ENCODE measurements at places on chromosomes 6 and 20.

DNA sequence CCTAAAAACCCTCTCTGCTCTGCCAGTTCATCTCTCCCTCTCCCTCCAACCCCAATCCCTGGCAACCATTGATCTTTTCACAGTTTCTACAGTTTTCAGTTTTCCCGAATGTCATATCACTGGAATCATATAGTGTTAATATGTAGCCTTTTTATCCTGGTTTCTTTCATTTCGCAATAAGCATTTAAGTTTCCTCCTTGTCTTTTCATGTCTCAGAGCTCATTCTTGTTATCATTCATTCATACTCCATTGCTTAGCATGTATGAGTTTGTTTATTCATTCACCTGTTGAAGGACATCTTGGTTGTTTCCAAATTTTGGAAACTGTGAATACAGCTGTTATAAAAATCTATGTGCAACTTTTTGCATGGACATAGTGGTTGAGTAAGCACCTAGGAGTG, 5.5 kb upstream of the PCMTD2 start:
- no peak for DNase-seq

DNA sequence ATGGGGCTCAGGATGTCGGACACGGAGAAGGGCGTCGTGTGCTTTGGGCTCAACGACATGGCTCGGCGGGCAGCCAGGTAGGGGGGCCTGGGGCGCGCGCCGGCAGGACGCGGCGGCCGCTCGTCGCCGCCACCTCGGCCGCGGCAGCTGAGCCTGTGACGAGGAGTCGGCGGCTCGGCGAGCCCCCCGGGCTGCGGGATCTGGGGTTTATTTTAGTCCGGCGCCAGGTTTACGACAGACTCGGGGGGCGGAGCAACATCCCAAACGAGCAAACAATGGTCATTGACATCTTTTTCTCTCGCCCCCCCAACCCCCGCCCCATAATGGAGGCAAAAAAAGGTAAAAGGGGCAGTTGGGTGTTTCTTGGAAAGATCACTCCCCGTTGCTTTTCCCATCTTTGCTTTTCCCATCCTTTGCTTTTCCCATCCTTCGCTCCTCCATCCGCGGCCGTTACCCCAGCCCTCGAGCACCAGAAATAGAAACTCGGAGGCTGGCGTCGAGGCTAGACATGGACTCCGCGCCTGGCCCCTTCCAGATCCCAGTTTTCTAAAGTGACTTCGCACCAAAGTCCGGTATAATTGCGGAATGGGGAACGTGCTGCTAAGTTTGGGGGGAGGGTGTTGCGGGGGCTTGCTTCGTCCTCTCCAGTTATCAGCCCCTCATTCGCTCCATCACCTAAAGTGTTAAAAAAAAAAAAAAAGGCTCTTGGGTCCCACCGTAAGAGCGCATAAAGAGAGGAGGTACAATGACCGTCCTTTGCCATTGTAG, at the start of gene NKX2-4:
TSS of gene NKX2-4 (minus strand) at position 186 of the 768 bp plus-strand sequence. CDS start at position 59, 127 bp downstream.
- DNase-seq: no peak

GRCh38 chr6:148959008-148959407, 212.2 kb downstream of the UST start:
- no peak for DNase-seq

DNA sequence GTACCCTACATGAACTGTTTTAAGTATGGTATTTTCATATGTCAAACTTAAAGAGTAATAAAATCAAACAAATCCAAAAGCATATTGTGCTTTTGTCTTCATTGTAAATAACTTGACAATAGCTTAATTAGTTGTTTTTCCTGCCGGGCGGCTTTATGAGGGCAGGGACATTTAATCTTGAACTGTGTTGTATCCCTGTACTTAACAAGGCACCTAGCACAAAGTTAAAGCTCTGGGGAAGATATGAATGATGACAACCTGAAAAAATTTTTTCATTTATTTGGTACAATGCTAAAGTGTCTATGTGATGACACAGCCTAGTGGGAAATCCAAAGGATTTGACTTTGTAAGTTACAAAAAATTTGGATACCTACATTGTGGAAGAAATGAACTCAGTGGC, 502 bp upstream of the HACE1 start:
- DNase-seq: no peak

DNA sequence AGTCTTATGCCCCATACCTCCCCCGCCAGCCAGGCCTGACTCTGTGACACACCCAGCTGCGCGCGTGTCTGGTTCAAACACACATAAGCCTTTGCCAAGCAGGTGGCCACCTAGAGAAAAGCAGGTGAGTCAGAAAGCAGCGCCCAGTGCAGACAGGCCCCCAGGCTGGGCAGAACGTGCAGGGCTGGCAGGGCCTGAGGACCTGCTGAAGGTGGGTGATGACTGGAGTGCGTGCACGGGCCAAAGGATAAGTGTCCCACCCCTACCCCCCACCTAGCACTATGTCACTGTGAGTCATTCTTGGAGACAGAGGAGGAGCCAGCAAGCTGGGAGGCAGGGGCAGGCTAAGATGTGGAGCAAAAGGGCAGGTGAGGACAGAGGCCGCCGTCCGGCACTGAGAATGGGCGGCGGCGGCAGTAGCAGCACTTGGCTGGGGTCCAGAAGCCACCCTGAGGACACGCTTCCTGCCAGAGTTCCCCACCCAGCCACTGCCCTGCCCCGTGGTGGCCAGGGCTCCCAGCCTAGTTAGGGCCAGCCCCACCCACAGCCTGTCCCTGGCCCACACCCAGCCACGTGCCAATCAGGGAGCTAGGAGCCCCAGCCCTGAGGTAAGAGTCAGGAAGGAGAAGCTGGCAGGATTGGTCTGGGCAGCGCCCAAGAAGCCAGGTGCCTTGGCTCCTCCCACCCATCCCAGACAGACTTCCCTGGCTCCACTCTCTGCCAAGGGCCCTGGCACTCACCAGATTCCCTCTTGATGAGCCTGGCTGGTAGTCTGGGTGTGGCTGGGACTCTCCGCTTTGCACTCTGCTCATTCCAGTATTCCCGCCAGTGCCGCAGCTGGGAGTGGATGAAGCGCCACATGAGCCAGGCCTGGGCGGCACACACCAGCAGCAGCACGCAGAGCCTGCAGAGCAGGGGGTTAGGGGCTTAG, 72.7 kb downstream of the TRAM2 start:
- DNase-seq: no peak

GRCh38 chr20:15673206-15673605, 900.0 kb downstream of the KIF16B start:
- no peak for DNase-seq

GRCh38 chr20:48378976-48379675, 448.7 kb downstream of the PREX1 start:
- no peak for DNase-seq

- DNase-seq: no peak
Measured at GRCh38 chr20:10316582-10316981, 98.0 kb downstream of the SNAP25 start.

- no peak for DNase-seq
Measured at GRCh38 chr6:160959726-160960435, 31.7 kb upstream of the MAP3K4 start.

- peak; percentile 59 for DNase-seq
Measured at GRCh38 chr20:35284267-35284991, at the start of gene EIF6. Gene EIF6, minus strand, starts transcription at chr20:35284772. Its CDS starts 285 bp downstream, at chr20:35284487.

DNA sequence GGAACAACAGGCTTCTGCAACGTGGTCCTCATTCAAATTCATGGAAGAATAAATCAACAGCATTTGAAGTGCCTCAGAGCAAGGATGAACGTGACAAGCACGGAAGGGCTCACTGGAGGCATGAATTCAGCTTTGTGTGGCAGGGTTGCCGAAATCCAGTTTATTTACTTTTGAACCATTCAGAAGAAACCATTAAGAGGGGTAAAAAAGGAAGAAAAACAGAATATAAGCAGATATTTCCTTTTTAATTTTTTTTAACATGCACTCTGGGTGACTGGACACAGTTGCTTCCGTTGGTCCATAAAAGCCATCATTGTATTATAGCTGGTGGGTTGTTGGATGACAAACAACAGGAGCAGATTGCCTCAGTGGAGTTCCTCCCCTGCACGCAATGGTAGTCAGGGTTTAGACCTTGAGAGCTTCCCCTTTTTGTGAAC, 17.3 kb upstream of the SNRPB2 start:
- no peak for DNase-seq

DNA sequence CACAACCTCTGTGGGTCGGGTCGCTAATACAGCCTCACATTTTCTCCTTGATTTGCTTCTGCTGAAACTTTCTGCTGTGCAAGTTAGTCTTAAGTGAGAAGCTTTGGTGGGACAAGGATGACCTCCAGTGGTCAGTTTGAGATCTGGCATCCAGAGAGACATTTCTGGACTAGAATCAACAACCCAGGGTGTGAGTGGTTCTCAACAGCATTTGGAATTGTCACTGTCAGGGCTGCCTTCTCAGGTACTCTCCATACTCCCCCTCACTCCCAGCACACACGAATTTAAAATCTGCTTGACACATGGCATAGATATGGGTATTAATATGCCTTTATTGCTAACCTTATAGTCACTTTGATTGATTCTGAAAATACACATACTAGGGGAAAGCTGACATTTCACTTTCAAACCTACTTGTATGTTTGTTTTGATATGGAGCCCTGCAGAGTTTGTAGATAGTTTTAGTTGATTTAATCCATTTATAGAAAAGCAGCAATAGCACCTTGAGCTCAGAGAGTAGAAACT, 13.2 kb downstream of the OTOR start:
- DNase-seq: no peak

DNA sequence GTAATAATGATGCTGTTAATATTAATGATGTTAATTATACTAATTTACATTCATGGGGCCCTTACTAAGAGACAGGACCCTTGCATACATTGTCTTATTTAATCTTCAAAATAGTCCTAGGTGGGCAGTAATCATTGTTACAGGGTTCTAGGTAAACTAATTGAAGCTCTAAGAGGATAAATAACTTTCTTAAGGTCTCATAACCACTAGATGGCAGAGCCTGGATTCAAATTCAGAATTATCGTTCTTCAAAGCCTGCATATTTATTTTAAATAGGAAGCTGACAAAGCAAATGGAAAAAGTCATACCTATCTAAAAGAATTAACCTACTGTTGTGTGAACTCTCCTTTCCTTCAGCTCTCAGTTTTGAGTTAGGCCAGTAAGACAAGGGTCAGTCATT, 23.5 kb downstream of the PTCHD4 start:
- no peak for DNase-seq

DNA sequence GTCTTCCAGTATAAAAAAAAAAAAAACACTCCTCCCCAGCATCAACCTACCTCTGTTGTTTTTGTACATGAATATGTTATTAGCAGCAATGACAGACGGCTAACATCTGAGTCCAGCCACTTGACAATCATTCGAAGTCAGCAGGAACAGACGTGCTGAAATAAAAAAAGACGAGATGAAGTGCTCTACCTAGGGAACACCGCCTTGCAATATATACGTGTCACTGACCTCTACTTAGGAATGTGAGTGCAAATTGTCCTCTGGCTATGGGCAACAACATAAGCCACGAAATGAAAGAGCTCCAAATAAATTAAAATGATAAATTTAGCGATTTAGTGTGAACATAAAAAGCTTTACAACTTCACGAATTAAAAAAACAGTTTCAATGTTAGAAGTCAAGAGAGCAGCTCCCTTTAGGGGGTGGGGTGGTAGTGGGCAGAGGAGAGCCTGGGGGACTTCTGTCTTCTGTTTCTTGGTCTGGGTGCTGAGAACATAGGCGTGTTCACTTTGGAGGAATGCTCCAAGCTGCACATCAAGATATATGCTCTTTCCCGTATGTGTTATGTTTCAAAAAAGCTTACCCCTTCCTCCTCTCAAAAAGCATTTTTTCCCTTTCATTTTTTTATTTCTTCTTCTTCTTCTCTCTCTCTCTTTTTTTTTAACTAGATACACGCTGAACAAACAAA, 23.3 kb downstream of the EDN1 start:
- no peak for DNase-seq

- DNase-seq: no peak
Measured at GRCh38 chr20:8066662-8067061, 47.1 kb upstream of the TMX4 start.

GRCh38 chr6:80550748-80551147, 444.3 kb downstream of the BCKDHB start:
- DNase-seq: no peak

DNA sequence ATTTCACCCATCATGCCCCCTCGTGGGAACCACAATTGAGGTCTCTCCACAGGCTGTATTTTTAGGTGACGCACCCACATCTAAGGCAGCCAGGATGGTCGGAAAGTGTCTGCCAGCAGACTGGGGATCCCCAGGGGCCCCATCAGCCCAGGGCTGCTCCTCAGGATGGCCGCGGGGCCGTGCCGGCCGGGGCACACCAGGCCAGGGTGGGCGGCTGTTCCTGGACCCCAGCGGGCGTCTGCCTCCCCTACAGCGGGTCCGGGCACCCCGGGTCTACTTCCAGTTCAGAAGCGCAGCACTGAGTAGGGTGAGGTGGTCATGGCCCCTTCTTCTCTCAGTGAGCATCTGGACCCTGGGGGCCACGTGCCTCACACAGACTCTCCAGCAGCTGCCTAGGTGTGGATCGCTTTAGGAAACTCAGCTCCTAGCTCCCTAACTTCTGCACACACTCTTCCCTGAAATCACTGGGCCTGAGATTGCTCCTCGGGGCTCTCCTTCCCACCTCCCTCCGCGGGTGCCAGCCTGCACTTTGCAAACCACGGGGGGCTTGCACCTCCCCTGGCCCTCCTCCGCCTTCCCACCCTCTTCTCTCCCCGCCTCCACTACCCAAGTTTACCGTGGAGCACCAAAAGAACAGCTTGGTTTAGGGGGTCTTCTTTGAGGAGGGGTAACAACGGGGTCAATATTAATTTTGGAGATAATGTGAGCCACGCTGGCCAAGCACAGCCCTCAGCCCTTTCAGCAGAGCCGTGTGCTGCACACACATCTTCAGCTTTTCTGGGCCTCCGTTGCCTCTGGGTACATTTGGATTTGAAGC, 14.2 kb upstream of the FOXC1 start:
- DNase-seq: no peak

GRCh38 chr6:110392727-110393126, 22.6 kb downstream of the DDO start:
- no peak for DNase-seq

DNA sequence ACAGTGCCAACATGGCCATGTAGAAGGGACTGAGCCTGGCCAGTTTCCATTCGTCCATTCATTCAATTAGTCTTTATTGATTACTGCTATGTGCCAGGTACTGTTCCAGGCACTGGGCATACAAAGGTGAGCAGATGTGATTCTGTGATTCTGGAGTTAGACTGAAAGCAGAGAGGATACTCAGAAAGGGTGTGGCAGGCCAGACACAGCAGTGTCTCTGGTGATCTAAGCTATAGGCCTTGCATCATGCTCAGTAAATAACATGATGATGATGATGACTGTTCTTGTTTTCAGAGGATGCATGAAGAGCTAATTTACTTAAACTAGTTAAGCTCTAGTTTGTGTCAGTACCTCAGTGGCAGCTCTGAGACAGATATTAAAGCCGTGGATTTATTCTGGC, 31.4 kb upstream of the FUCA2 start:
- no peak for DNase-seq

DNA sequence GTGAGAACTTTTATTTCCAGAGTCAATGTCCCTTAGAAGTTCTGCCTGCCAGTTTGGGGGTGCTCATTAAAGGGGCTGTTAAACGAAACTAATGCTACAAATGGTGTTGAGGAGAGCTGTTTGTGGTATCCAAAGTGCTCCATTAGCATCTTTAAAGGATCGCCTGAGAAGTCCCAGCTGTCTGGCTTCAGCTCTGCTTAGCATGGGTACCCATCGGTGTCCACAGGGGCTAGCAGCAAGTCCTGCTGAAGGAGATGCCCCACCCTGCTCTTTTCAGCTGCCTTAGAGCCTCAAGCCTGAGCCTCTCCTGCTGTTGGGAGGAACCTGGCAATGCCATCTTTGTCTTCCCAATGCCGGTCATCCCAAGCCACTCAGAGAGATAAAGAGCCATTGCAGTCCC, 111.1 kb downstream of the FOXO3 start:
- DNase-seq: no peak
